Activated CD4-positive, alpha-beta T cell treated with anti-CD3 and anti-CD28 coated beads for 1 hour (primary cell): ENCODE measurements at places on chromosomes 5 and 9.
A peak's percentile ranks its signal among the peaks of the same experiment; 100 is the strongest.

GRCh38 chr9:69495296-69495695, 170.3 kb downstream of the ENTREP1 start:
- DNase-seq = no peak

GRCh38 chr9:99474186-99474585, 252.1 kb downstream of the SEC61B start:
- no peak for DNase-seq

DNA sequence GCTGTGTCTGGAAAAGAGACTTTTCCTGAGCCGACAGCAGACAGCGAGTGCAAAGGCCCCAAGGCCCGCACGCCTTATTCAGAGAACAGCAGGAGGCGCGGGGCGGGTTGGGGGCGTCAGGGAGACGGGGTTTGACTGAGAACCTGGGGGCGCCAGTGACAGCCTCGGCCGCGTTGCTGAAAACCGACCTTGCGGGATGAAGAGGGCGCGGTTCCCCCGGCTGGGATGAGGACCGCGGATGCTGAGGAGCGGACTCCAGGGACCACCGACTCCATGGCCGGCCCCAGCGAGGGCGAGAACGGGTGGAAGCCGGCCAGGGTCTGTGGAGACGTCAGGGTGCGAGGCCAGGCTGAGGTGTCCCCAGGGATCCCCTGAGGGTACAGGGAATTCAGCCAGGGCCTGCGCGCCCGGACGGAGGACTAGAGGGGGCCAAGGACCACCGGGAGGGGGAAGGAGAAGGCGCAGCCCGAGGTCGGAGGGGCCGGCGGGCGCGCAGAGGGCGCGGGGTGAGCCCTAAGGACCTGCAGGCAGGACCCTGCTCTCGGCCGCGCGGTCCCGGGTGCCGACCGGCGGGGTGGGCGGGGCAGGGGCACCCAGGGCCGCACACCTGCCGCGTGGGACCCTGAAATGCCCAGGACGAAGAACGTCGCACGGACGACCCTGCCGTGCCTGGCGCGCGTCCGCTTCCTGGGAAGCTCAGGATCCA, 837 bp upstream of the AHRR start:
- no peak for DNase-seq

DNA sequence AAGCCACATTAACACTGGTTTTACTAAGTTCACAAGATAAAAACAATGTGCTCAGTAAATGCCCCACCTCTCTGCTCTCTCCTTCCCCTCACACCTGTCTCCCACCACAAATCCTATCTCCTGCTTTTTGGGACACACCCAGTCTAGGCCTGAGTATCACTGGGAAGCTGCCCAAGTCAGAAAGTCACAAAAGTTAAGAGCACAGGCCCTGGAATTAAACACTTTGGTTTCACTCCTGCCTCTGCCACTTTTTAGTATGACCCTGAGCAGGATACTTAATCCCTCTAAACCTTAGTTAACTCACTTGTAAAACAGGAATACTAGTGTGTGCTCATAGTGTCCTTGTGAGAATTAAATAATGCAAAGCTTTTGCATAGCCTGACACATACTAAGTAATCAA, 11.3 kb downstream of the C5 start:
- no peak for DNase-seq

DNA sequence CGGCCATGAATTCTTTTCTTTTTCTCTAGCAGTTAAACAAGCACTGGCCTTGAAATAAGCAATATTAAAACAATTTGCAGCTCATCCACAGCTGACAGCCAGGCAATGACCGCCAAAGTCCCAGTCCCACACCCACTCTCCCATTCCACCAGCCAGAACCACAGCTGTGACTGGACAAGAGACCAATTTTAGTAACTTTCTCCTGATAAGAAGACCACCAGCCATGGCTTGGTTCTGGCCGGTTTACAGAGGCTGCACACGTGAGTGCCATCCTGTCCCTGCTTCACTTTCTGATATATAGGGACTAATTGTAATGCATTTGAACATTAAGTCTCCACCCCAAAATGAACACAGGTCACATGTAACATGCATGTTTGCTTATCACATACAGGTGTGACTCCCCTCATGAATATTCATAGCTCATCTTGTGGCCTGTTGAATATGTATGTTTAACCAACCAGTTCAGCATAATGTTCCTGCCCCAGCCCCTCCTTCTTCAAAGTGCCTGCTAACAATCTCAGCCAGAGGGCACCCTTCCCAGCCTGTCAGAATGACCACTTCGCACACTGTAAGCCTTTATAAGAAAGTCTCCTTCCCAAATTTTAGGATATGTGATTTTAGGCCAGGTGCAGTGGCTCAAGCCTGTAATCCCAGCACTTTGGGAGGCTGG, 23.9 kb upstream of the FANCC start:
- DNase-seq = no peak

GRCh38 chr9:116030517-116030916, 123.1 kb upstream of the PAPPA start:
- DNase-seq = no peak

DNA sequence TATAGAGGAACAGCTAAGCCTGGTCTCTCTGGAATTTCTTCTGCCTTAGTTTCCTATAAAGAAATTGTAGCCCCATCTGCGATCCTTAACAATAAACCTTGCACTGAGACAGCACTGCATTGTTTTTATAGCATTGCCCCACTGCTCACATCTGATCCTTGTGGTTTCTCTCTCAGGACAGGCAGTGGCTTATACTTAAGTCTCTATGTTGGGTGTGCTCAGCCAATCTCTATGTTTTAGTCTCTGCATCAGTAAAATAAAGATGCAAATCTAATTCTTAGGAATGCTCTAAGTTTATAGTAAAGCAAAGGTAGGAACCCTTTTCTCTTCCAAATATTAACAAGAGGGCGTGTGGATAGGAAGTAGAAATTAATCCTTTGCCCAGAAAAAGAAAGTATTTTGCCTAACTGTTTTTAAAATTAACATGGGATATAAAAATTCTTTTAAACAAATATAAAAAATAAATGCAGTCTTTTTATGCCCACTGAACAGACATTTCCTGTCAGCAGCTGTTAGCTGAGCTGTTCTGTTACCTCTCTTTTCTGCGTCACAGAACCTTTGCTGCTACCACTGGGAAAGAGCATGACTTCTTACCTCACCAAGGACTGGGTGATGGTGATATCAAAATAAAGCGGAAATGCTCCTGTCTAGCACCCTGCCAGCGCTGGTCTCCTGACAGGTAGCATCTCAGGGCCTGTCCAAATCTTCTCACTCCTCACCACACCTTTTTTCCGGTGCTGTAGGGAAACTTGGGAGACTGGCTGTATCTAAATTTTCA, 29.5 kb downstream of the MRPS27 start:
- no peak for DNase-seq

- no peak for DNase-seq
These were observed 28.7 kb upstream of the BARX1 start for GRCh38 chr9:93983875-93984274.

DNA sequence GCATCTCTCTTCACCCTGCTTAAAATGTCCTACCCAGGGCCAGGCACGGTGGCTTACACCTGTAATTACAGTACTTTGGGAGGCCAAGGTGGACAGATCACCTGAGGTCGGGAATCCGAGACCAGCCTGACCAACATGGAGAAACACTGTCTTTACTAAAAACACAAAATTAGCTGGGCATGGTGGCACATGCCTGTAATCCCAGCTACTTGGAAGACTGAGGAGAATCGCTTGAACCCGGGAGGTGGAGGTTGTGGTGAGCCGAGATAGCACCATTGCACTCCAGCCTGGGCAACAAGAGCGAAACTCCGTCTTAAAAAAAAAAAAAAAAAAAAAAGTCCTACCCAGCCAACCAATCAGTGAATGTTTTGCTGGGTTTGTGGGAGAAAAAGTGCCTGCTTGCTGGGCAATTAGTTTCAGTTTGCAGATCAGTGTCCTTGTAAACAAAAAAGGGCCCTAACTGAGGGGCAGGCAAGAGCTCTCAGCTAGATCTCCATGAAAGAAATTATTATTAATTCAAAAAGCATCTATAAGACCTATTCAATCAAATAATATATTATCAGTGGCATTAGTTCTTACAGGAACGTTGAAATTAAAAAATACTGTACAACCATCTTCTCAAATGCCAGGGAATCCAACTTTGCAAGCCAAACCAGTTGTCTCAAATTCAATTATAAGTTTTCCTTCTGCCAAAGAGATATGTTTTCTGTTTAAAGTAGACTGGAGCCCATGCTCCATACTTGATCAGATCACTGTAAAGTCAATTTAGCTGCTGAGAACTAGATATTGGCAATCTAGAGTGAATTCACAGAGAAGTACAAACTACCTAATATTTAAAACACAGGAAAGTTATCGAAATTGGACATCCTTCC, 3.9 kb downstream of the MEGF9 start:
- DNase-seq = no peak

DNA sequence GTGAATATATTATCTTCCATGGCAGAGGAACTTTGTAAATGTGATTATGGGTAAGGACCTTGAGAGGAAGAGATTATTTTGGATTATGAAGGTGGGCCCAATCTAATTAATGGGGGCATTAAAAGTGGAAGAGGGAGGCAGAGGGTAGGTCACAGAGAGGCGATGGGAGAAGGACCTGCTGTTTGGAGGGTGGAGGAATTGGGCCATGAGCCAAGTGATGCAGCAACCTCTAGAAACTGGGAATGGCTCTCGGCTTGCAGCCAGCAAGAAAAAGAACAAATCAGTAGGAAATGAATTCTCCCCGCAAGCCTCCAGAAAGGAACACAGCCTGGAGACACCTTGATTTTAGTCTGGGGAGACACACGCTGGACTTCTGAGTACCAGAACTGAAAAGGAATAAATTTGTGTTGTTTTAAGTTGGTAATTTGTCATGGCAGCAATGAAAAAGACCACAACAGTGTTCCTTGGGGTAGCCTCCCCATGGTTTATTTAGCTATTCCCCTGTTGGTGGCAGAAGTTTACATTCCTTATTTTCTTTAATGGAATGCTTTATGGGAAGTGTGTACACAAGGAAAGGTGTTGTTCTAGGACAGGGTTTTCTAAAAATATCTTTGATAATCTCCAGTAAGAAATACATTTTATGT, 103.6 kb downstream of the HSPA4 start:
- DNase-seq = no peak

- DNase-seq = no peak
These were observed 164.3 kb upstream of the OTULINL start for GRCh38 chr5:14417276-14417730.

- DNase-seq = no peak
These were observed 33.2 kb upstream of the GOLPH3 start for GRCh38 chr5:32207355-32207634.

- peak; percentile 63 for DNase-seq
These were observed 4.1 kb upstream of the AMBP start for GRCh38 chr9:114082017-114082762.

GRCh38 chr5:140024928-140025327, 18.2 kb downstream of the NRG2 start:
- no peak for DNase-seq
